GM04503 (cell line): ENCODE measurements at places on chromosomes 7 and 10.
A peak's percentile ranks its signal among the peaks of the same experiment; 100 is the strongest.

DNA sequence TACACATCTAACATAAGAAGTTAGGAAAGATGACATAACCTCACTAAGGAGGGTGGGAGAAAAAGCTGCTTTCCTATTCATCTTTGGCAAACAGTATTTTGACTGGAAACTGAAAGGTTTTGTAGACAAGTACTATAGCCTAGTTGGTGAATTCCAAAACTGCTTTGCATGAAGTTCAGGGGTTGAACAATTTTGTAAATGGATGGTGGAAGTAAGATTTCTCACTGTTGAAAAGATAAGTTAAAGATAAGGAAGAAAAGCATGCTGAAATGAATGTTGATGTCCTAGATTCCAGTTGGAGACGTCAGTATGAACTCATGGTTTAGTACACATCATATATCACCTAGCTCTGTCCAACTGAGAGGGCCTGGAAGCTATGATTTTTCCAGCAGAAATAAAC lies 159.1 kb upstream of the FEZF1 start:
- no peak for DNase-seq

- no peak for DNase-seq
Measured at GRCh38 chr10:3363311-3364045, 190.9 kb upstream of the PITRM1 start.

DNA sequence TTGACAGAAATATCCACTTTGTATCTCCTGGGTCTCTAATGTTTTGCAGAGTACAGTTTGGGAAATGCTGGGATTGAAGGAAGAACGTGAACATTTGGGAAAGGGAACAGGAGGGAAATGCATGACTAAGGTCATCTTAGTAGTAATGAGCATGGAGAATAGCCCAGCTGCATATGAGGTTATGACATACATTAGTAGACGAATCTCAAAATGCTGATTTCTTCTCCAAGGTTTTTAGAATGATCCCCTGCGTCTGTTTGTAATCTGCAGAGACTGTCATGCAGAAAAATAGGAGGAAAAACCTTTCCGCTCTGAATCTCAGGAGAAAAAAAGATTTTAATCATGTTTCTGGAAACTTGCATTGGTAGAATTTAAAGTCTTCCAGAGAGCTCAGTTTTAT lies 133.6 kb downstream of the PPP1R9A start:
- no peak for DNase-seq

GRCh38 chr7:24611130-24611529 lies 37.9 kb downstream of the PALS2 start:
- DNase-seq, result no peak

- no peak for DNase-seq
Measured at GRCh38 chr10:70829543-70829942, 13.8 kb downstream of the SGPL1 start.

DNA sequence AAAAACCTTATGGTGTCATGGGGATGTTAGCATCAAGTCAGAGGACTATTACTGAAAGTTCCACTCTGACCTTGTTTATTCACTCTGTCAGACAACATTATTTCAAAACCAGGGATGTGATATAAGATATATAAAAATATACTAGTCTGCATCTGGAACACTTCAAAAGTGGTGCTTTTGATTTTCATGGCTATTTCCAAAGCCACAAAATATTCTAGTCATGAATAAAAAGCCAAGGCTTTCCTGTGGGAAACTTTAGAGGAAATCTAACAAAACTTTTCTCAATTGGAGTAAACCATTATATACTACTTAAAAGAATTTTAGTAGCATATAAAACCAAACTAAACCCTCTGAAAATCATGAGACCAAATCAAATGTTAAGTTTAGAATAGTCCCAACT lies 205.2 kb downstream of the TMEM26 start:
- DNase-seq, result no peak

DNA sequence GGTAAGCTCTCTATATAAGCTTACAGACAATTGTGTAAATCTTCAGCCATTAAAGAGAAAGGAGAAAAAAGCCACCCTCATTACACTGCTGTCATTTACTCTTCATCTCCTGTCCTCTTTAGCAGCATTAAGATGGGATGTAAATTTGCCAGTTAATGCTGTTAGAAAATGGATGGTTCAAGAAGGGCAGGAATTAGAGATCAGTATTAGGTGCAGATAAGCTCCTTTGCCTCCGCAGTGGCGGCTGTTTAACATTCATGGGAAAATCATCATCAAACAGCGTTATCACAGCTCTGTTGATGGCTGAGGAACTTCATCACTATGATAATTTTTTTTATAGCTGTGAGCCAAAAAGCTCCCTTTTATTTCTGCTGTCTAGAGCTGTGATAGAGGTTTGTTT lies 61.8 kb upstream of the FAM204A start:
- no peak for DNase-seq

- no peak for DNase-seq
Measured at GRCh38 chr10:297567-297966, 162.3 kb downstream of the ZMYND11 start.

DNA sequence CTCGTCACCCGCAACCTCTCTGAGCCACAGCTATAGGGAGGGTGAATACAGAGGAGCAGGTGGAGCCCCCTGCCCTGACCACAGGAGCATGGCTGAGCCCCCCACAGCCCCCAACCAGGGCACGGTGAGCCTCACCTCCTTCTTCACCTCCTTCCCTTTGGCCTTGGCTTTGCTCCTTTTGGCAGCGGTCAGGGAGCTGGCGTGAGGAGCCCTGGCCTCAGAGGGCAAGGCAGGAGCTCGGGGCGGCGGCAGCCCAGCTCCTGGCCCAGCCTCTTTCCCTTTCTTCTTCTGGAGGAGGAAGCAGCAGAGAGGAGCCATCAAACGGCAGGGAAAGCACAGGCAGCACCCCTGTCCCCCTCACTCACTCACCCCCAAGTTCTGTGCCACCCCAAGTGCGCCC lies 42.2 kb downstream of the SLC29A4 start:
- no peak for DNase-seq

- peak; percentile 50 for DNase-seq
Measured at GRCh38 chr10:83272666-83273434, 866.5 kb upstream of the GHITM start.

GRCh38 chr10:62189131-62189530 lies 79.5 kb downstream of the RTKN2 start:
- no peak for DNase-seq

- DNase-seq, result no peak
Measured at GRCh38 chr10:43671659-43672531, 23.2 kb upstream of the ZNF32 start.
